Hepatocyte (in vitro differentiated cells): ENCODE measurements at places on chromosomes 5 and 9.

- no peak for DNase-seq
Observed at GRCh38 chr9:69198521-69199220, 24.6 kb downstream of the TJP2 start.

GRCh38 chr5:126664586-126664985 lies 63.8 kb downstream of the PHAX start:
- no peak for DNase-seq

- DNase-seq, result no peak
Observed at GRCh38 chr5:147344861-147345260, 110.0 kb downstream of the STK32A start.

DNA sequence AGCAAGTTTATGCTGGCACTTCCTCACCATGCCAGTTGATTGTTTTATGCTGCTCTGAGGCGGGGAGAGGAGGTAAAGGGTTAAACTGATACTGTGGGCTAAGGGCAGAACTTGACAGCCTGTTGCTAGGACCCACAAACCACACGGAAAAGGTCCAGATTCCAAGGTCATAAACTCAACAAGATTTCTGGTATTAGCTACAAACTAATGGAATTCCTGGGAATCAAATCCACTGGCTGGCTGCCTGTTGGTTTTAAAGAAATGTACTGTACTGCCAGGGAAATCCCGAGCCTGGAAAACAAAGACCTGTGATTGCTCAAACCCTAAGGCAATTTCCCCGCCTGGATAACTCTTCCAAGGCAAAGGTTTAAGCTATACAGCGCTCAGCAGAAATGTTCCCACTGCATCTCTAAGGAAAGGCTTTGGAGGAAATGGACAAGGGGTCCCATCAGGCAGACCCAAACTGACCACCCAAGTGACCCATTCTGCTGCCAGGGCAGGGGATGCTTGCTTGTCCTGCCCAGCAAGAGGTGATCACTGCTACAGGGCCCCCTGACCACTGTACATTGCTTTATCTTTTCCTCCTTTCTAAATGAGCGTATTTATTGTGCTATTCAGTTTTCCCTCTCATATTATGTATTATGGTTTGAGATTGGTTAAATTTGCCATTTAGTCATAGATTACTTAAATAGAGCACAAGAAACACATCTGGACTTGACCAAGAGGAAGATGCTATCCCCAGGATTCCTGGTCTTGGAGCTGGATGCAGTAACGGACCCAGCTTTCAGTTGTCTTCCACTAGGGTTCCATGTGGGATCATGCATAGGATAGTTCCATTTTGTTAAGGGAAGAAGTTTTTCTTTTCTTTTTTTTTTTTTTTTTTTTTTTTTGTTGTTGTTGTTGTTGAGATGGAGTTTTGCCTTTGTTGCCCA lies 124.3 kb downstream of the SUSD1 start:
- DNase-seq, result peak; percentile 76

DNA sequence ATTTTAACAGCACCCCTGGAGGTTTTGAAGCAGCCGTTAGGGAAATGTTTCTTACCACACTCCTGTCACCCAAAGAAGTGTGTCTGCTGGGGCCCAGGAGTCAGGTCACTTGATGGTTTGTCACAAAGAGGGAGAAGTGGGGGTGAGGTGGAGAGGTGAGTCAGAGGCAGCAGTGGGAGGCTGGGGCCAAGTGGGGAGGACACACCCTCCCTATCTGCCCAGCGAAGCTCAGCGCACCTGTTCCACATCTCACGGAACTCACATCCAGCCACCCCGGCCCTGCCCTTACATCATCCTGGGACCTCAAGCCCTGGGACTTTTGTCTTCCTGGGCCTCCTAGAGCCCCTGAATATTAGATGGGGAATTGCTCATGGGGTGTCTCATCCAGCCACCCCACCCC lies 171.1 kb upstream of the SMIM23 start:
- no peak for DNase-seq

- no peak for DNase-seq
Observed at GRCh38 chr5:80251636-80252035, 4.2 kb downstream of the SERINC5 start.

GRCh38 chr5:65481171-65481581 lies 544 bp downstream of the ADAMTS6 start:
- peak; percentile 11 for DNase-seq

DNA sequence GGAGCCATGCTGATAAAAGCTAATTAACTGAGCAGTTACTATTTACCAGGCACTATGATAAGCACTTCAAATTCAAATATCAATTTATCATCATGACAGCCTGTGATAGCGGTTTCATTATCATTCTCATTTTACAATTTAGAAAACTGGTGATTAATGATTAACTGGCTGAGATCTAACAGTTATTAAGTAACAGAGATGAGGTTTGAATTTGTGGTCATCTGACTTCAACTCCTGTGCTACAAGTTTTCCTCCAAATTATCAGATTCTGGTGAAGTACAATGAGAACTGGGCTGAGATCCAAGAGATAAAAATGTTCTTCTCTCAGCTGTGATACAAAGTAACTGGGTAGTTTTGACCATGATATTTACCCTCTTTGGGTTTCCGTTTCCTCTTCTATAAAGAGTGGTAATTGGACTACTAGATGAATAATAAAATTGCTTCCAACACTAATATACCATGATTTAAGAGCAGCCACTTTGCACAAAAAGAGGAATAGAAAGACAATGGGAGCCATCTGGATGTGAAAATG lies 74.5 kb upstream of the CCNG1 start:
- DNase-seq, result no peak

GRCh38 chr5:116419258-116419657 lies 155.4 kb downstream of the SEMA6A start:
- DNase-seq, result no peak

DNA sequence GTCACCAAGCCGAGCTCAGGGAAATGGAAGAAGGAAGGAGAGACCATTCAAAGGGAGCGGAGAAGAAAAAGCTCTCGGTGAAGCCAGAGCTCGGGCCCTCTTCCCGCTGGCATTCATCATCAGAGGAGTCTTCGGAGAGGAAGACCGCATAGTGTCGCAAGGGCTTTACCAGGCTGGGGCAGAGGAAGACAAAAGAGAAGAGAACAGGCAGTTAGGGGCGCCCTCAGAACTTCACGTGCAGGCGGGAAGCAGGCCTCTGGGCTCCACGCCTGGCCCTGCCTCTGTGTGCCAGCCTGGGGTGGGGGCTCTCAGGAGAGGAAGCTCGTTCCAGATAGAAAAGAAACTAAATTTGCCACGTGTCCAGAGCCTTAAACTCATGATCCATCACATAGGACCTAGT lies 31.7 kb downstream of the CRB2 start:
- DNase-seq, result no peak

DNA sequence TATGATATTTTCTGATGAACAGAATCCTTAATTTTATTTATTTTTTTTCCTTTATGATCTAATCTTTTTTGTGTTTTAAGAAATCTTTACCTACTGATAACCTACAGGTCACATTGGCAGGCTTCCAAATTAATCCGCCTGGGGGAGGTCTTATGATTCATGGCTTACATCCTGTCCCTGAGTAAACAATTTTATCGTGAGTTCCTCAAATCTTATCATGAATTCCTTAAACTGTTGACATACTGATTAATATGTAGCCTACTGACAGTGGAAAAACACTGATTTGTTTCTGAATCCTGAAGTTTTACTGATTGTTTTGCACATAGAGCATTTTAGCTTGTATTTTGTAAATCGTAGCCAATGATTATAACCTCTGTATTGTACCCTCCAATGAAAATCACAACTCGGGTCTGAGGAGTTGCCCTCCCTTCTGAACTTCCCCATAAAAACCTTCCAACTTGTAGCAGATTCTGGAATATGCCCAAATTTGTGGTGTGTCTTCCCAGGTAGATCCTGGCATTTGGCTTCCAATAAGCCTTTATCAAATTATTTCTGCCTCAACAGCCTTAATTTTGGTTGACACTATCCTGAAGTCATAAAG lies 105.6 kb downstream of the VCAN start:
- peak; percentile 78 for DNase-seq
